ENCODE measurements at places on chromosomes 4 and X. TPM values are rescaled to one million over a fixed set of nuclear protein-coding genes. Genes with fewer than 3 reads are reported as not detected.

Gene CHRDL1
- total RNA-seq, result 36.1 TPM

Gene RNF175
- total RNA-seq, result not detected

Gene BBS7
- 7.3 TPM for total RNA-seq

Gene COL25A1
- total RNA-seq, result 0.15 TPM

Gene TEX13C
- not detected for total RNA-seq

Gene MAGEA1
- total RNA-seq, result not detected

Gene MGAT4D
- not detected for total RNA-seq

Gene SPACA5
- not detected for total RNA-seq

Gene GPR50
- not detected for total RNA-seq

Gene TASL
- total RNA-seq, result 5.8 TPM

Gene GPC3
- total RNA-seq, result 111 TPM

Gene MAML3
- total RNA-seq, result 20.1 TPM
